Myocyte (in vitro differentiated cells): ENCODE measurements at places on chromosomes 12 and 14.

GRCh38 chr12:14071833-14072232 lies 90.4 kb upstream of the GRIN2B start:
- DNase-seq, result no peak

DNA sequence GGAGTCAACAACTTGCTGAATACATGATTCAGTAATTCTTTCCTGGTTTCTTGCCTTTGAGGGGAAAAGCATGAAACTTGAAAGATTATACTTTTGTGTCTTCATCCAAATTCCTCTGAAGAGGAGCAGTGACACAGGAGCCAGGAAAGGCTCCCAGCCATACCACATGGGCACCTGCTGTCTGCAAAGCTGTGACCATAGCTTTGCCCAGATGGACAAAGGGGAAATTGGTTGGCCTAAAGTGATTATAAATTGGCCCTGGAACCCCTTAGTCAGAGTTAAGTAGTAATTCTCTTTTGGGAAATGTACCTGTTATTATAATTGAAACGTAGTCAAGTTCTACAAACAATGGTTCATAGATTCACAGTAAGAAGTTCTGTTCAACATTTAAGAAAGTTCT lies 44.3 kb upstream of the DCN start:
- no peak for DNase-seq

DNA sequence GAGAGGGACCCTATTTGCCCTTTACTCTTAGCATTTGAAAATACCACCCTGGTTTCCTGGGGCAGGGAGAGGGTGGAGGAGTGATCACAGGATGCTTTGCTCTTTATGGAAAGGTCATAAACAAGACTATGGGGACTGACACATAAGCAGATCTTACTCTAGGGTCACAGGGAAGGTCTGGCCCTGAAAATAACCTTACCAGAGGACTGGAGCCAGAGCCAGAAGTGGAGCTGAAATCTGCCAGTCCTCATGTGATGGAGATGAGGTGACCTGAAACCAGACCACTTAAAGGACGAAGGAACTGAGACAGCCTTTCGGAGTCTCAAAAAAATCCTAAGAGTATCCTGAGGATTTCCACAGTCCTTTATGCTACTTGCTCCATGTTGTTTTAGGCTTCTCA lies 12.4 kb downstream of the PFKM start:
- DNase-seq, result no peak

DNA sequence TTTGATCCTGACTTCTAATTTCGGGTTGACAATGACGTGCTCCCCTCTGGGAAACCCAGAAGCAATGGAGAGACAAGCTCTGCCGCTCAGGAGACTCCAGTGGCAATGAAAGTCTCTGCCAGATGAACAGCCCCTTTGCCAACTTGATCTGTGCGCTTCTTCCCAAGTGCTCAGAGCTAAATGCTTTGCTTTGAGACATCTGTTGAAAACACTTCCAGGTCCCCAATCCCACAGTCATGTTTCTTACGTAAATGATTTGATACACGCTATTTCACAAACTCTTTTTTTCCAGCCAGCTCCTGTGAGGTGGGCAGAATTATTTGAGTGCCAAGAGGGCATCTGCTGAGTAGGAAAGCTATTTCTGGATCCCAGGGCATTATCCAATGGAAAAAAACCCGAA lies 147.6 kb downstream of the RIMBP2 start:
- DNase-seq, result no peak

- DNase-seq, result peak; percentile 5
Observed at GRCh38 chr12:7542813-7543212, 39.2 kb upstream of the CD163 start.

GRCh38 chr14:104322531-104323366 lies 184.4 kb downstream of the KIF26A start:
- no peak for DNase-seq

GRCh38 chr14:48786498-48786897 lies 799.7 kb downstream of the RPS29 start:
- no peak for DNase-seq

DNA sequence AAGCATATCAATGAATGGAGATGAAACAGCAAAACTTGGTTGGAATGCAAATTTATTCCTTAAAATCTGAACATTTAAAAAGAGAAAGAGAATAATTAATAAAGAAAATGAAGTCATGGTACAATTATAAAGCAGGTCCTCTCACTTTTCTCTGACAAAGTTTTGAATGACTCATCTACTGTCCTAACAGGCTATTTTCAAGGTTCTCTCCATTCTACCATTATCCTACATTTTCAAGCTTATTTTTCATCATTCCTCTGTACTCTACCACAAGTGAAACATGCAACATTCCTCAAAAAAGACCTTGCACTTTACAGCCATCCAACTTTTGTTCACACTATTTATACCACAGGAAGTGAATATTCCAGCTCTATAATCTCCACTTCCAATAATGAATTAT lies 36.9 kb upstream of the AP4S1 start:
- DNase-seq, result peak; percentile 13

DNA sequence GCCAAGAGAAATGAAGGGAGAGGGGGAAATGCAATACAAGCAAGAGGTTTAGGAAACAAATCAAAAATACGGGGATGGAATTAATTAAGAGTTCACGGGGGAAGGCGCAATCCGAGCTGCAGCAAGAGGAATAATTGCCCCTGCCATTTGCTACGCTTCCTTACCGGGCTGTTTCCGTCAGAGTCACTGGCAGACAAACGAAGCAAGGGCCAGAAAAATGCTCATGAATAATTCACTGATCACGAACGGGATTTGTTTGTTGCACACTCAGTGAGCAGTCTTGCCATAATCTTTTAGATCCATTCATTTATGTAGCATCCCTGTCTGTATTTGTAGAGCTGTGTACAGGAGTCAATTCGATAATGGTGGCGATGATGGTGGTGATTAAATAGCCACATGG lies 39.0 kb downstream of the PLXNC1 start:
- DNase-seq, result no peak

GRCh38 chr12:50353404-50353803 lies 43.0 kb downstream of the FAM186A start:
- DNase-seq, result no peak

DNA sequence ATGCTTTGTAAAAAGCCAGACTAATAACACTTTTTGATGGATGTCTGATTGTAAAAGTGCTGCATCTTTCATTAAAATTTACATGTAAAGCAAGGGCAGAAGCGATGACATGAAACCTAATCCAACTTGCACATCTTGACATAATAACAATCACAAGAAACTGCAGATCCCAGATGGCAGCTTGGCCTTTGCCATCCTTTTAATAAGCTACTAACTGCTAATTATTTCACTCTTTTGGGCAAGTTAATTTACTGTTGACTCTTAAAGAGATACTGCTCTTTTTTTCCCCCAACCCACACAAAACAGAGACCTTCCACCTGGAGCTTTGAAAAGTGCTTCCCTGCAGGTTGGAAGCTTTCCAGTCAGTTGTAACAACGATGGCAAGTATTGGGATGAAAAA lies 137.5 kb downstream of the NRXN3 start:
- DNase-seq, result no peak

DNA sequence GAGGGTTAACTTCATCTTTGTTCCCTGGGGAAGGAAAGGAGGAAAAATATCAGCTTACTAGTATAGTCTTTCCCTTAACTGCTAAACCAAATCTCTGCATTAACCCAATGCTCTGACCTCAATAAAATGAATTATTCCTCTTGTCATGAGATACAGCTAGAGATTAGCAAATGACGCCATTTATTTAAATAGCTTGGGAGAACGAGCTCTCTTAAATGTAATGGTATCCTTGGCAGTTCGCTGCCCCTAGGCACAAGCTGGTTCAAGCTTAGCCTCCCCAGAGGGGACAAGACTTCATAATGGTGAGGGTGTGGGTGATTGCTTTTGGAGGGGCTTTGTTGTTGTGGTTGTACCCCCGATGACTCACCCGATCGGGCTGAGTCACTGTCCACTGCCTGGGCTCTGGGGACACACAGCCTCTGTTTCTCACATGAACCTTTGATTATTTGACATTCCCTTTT lies 19.6 kb downstream of the FNTB start:
- DNase-seq, result peak; percentile 47

DNA sequence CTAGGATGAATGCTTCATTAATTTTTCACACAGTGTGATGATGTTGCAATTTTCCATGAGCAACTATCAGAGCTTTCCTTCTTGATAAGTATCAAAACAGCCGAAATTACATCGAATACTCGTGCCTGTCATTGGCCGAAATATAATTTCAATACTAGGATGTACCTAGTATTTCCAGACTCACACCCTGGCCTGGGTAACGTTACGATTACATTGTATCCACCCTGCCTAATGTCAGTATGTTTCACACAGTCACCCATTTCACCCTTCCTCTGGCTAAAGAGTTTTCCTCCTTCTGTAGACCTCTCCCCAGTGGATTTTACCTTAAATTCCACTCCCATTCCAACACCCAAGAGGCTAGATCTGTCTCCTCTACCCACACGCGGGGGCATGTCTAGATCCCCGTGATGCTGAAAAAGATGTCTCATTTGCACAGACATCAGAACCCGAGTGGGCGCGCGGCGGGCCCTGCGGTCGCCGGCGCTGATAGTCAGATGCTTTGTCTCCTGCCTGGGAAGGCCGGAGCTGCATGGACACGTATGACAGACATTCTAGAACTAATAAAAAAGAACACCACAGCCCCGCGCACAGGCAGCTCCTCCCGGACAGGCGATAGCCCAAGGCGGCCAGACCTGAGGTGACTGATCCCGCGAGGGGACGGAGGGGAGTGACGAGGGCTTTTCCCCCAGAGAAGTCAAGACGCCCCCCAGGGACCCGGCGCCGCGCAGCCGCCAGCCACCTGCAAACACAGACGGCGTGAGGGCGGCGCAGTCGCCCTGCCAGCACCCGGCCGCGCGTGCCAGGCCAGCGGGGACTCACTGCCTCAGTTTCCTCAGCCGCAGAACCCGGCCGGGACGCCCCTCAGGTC lies 723 bp downstream of the KIF21A start:
- DNase-seq, result peak; percentile 28

DNA sequence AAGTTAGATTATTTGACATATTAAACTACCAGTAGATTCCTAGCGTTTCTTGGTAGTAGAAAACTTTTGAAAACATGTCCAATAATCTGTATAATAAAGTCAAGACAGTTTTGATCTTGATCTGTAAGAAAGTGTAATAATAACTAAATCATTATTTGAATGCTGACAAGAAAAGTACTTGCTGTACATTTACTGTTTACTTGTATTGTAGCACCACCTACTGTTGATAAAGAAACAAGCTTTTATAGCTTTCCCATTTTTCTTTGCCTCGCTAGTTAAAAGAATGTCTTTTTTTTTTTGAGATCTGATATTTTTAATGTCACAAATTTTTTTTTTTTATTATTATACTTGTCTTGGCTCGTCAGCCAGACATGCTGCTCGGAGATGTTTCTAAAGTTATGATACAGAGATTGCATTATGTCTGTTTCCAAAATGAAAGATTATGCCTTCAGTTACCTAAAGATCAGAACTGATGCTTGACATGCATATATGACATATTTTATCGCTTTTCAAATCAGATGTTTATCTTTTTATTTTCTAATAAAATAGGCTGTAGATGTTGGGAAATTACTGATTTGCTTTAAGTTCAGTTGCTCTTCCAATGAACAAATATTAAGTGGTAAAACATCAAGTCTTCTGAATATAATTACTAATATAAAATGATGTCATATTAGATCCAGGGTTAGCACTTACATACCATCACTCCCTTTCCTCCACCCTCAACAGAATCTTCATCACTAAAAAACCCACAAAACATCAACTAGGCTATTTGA lies 140.5 kb downstream of the AKAP6 start:
- DNase-seq, result peak; percentile 55

- DNase-seq, result no peak
Observed at GRCh38 chr12:123388951-123389559, 5.1 kb downstream of the KMT5A start.

- DNase-seq, result no peak
Observed at GRCh38 chr14:34212172-34212929, 249.7 kb downstream of the SPTSSA start.

GRCh38 chr12:71262466-71262865 lies 104.7 kb upstream of the TSPAN8 start:
- DNase-seq, result no peak

DNA sequence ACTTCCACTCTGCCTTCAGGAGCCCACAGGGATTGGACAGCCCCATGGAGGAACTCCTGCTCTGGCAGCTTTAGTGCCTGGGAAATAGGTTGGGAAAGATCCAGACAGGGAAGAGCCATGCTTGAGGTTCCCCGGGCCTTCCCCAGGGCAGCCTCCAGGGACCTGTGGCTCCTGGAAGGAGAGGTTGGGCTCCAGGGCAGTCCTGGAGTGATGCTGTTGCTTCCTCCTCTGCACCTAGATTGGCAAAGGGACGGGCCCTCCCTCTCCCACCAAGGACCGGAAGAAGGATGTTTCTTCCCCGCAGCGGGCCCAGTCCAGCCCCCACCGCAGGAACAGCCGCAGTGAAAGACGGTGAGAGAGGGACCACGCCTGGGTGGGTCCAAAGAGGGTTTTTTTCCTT lies 16.5 kb downstream of the VASH1 start:
- DNase-seq, result no peak

DNA sequence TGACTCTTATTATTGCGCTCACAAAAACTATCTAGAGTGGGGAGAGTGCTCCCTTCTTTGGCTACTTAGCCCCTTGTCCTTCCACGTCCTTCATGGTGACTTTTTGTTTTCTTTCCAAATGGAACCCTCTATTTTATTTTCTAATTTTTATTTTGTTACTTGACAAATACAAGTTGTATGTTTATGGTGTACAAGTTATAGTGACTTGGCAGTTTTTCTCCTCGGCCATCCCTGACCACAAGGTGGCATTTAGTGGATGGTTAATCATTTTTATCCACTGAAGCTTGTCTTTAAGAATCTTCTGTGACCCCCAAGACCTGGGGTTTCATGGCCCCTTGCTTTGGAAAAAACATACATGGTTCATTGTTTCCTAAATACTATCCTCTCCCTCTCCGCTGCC lies 70.1 kb downstream of the NKX2-1 start:
- DNase-seq, result no peak

DNA sequence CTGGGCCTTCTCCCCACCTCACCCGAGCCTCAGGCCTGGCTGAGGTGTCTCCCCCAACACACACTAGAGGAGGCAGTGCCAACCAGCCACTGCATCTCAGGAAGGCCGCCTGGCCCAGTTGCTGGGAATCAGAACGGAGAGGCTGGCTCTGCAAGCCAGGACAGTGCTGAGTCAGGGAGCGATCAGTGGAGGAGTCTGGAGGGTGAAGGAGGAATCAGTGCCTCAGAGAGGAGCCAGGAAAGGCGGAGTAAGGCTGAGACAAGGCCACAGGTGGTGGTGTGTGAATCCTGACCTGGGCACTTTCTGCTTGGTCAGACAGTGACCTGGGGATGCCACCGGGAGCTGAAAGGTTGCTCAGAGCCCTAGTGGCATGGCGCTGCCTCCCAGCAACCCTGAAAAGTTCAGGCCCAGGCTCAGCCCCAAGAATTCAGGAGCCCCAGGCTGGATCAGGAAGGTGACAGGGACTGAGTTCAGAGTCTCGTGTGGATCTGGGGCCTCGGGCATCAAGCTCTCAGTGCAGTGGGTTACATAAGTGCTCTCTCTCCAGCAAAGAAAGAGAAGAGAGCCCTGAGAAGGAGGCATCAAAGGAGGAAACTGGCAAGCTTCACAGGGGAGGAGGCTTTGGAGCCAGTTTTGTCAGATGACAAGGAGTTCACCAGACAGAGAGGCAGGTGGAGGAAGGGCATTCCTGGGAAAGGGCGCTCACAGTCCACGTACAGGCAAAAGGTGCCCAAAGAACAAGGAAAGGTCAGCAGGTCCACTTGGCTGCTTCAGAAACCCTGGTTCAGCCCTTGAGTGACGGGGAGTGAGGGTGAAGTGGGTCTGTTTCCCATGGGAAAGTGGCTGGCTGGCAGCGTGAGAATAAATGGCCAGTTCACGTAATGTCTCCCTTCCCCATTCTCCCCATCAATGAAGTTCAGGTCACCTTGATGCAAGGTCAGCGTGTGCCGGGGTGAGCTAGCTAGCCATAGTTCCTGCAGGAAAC lies 87.8 kb downstream of the ZFP36L1 start:
- no peak for DNase-seq

GRCh38 chr12:56220611-56221231 lies 1.0 kb downstream of the RNF41 start:
- DNase-seq, result peak; percentile 49
